ENCODE measurements at places on chromosomes 13 and 19.

GRCh38 chr13:99813336-99814095 lies 158.1 kb downstream of the ZIC5 start:
- no peak for DNase-seq

DNA sequence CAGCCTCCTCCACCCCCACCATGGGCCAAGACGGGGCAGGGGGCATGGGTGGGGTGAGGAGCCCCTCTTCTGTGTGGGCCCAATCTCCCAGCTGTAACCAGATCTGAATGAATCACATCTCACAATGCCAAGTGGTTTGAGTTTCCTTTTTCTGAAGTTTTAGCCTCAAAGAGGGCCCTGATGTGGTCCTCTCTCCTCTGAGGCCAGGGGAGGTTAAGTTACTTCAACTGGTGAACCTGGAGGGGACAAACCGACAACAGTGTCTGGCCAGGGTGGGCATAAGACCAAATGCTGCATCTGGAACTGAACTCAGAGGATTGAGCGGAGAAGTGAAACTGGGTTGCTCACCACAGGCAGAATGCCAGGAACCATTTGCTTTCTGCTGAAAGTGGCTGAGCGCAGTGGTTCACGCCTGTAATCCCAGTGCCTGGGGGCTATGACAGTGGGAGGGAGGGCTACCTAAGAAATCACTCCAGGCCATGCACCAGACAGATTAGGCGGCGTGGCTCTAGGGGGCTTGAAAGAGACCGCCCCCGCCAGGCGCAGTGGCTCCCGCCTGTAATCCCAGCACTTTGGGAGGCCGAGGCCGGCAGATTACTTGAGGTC lies 15.4 kb upstream of the IRGC start:
- peak; percentile 28 for DNase-seq

GRCh38 chr19:10868872-10869547 lies 2.3 kb upstream of the CARM1 start:
- DNase-seq, result no peak

DNA sequence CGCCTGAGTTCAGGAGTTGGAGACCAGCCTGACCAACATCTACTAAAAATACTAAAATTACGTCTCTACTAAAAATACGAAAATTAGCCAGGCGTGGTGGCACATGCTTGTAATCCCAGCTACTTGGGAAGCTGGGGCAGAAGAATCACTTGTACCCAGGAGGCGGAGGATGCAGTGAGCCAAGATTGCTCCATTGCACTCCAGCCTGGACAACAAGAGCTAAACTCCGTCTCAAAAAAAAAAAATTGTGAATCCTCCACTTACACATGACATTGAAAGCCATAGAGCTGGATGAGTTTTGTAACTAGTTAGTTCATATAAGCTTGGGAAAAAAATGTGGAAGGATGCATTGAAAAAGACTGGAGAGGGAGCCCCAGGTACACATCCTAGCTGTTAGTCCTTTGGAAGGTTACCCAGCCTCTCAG lies 452 bp upstream of the PSMD8 start:
- no peak for DNase-seq

DNA sequence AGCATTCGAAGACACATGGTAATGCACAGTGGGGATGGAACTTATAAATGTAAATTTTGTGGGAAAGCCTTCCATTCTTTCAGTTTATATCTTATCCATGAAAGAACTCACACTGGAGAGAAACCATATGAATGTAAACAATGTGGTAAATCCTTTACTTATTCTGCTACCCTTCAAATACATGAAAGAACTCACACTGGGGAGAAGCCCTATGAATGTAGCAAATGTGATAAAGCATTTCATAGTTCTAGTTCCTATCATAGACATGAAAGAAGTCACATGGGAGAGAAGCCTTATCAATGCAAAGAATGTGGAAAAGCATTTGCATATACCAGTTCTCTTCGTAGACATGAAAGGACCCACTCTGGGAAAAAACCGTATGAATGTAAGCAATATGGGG lies 16.2 kb upstream of the ZNF763 start:
- no peak for DNase-seq

- no peak for DNase-seq
These were observed 36.3 kb upstream of the DPRX start for GRCh38 chr19:53595510-53595867.

DNA sequence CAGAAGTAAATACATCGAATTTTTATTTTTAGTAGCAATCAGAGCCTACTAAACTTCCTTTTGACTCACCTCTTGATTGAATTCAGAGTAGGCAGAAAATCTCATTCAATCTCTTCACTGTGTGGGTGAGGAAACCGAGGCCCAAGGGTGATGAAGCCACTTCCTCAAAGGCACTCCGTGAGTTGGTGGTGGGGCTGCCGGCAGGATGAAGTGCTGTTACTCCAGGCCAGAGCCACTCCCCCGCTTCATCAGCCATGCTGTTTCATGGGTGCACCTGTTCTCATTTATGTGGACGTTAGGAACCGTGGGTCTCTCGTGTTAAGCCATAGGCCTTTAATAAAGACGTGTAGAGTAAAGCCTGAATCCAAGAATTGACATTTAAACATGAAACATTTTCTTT lies 13.2 kb downstream of the ING1 start:
- peak; percentile 63 for DNase-seq

GRCh38 chr13:99154064-99154463 lies 46.6 kb upstream of the UBAC2 start:
- DNase-seq, result no peak

DNA sequence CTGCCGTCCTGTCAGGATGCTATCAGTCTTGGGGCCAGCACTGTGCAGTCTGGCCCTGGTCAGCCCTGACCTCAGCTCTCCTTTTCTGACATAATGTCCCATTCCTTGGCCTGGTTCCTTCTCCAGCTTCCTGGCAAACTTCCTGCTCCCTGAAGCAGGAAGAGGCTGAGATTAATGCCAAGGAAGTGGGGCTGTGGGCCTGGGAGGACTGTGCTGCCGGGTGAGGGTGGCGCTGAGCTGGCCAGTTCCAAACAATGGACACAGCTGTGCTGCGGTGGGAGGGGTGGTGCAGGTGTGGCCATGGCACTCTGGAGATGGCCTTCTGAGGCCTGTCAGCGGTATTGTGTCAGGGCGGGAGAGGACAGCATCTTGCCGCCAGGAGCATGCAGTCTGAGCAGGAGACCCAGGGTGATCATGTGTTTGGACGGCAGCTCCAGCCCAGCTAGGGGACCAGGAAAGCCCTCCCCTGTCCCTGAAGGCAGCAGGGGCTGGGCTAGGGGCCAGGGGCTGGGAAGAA lies 30.9 kb downstream of the TUBA3C start:
- DNase-seq, result no peak

DNA sequence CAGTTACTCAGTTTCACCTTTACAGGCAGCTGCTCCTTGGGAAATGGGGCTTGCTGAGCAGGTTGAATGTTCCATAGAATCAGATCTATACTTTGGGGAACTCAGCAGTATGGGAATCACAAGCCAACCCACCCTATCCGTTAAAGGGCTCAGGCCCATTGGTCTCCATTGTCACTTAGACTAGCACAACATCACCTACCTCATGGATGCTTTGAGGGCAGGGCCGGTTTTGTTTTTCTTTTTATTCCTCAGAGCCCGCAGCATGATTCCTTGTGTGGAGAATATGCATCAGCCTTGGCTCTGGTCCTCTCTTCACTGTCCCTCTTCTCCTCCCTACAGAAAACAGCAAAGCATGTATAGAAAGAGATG lies 48.0 kb downstream of the LRCH1 start:
- DNase-seq, result no peak

GRCh38 chr13:30164146-30164545 lies 143.2 kb downstream of the KATNAL1 start:
- no peak for DNase-seq

DNA sequence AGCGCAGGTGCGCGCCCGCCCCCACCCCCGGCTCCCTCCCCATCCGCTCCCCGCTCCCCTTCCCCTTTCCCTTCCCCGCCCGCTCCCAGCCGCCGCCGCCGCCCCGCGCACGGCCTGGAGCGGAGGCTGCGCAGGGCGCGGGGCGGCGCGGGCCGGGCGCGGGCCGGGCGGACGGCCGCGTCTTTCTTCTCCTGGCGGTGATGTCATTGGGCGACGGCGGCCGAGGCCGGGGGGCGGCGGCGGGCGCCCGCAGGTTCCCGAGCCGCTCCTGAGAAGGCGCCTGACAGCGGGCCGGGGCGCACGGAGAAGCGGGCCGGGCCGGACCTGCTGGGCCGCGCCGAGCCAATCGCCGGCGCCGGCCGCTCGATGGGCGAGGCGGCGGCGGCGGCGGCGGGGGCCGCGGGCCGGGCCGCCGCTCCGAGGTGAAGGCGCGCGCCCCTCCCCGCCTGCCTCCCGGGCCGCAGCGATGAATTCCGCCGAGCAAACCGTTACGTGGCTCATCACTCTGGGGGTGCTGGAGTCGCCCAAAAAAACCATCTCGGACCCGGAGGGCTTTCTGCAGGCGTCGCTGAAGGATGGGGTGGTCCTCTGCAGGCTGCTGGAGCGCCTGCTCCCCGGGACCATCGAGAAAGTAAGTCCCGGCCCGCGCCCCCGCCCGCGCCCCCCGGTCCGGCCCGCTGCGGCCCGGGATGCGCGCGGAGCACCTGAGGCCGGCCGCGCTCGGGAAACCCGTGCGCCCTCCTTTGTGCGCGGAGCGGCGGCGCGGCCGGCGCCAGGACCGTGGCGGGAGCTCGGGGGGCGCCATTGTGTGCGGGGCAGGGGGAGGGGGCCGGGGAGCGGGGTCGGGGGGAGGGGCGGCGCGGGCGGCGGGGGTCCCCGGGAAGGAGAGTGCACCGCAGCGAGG lies at the start of gene ARHGEF7:
Gene ARHGEF7, plus strand, starts transcription at position 250 of the 904 bp plus-strand sequence. Its CDS starts 217 bp downstream, at position 467.
- no peak for DNase-seq

DNA sequence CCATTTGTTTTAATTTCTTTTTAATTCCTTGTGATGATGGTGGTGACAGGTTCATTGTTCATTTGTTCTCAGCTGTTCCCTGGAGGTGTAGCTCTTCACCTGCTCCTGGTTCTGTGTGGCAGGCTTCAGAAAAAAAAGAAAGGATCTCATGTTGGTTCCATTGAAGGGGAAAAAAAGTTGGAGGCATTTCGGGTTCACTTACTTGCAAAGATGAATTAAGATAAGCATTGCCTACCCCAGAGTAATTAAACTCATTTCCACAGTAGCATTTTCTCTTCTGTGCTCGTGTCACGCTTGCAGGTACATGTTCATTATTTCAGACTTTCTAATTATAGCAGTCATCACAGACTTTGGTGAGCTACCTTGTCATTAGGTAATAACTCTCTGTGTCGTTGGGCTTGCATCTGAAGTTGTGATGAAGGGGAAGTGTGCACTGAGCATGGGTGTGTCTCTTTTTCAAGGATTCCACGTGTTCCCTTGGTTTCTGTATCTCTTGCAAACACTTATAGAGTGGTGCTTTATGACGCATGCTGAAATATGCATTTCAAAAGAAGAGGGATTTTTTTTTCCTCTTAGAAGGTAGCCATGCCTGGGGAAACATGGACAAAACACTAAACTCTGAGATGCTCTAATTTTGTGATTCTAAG lies 69.1 kb downstream of the MTUS2 start:
- DNase-seq, result no peak

DNA sequence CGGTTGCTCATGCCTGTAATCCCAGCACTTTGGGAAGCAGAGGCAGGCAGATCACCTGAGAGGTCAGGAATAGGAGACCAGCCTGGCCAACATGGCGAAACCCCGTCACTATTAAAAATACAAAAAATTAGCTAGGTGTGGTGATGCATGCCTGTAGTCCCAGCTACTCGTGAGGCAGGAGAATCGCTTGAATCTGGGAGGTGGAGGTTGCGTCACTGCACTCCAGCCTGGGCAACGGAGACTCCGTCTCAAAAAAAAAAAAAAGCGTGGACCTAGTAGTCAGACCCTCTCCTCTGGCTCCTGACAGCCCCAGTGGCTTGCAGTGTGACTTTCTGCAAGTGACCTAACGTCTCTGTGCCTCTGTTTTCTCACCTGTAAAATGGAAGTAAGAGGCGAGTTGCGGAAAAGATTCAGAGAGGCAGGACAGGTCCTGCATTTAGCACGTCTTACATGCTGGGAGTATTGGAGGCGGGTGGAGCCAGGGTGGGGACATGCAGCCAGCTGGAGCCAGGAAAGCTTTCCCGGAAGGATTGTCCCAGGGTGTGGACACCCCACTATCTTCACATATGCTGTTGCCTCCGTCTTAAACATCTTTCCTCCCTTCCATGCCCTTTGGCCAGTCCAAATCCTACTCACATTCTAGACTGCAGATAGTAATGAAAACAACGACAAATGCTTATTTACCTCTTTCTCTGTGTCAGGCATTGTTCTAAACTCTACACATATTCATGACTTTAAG lies 2.9 kb downstream of the TUBB4A start:
- DNase-seq, result no peak

DNA sequence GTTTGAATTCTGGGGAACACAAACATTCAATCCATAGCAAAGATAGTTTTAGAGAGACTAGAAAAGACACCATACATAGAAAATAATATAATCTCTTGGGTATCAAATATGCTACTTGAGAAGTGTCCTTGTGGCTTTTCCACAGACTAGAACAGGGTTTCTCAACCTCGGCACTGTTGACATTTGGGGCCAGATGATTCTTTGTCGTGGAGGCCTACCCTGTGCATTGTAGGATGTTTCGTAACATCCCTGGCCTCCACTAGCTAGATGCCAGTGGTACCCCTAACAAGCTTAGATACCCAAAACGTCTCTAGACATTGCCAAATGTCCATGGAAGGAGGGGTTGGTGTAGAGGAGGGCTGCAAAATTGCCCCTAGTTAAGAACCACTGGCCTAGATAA lies 2.2 kb upstream of the ESD start:
- no peak for DNase-seq

GRCh38 chr13:59415498-59415897 lies 748.2 kb downstream of the DIAPH3 start:
- no peak for DNase-seq

DNA sequence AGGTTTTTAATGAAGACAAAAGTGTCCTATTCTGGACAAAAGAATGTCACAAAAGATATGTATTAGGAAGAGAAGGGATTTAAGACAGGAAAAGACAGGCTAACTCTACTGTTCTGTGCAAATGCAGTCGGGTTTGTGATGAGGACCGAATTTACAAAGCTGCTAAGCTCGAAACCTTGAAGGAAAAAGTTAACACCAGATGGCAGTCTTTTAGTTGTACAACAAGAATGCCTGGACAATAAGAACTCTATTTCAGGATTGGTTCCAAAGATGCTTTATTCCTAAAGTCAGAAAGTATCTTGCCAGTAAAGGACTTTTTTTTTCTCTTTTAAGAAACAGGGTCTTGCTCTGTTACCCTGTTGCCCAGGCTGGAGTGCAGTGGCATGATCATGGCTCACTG lies 51.1 kb downstream of the HS6ST3 start:
- no peak for DNase-seq

GRCh38 chr19:12834976-12835757 lies 788 bp upstream of the RTBDN start:
- DNase-seq, result no peak

- DNase-seq, result no peak
These were observed 302.6 kb downstream of the ATP8A2 start for GRCh38 chr13:25674371-25674770.

All from CD4-positive, alpha-beta T cell treated with Interferon alpha-2 for 1 hour (primary cell).